ENCODE measurements at places on chromosomes 7 and 10. TPM values are rescaled to one million over a fixed set of nuclear protein-coding genes. Genes with fewer than 3 reads are reported as not detected.

Gene SPDYE8
- total RNA-seq, result not detected

Gene RELN
- 7.9 TPM for total RNA-seq

Gene RHOBTB1
- 29.1 TPM for total RNA-seq

Gene PAX2
- not detected for total RNA-seq

Gene STMP1
- 6.6 TPM for total RNA-seq

Gene ZCWPW1
- total RNA-seq, result 0.42 TPM

Gene SUN3
- total RNA-seq, result not detected

Gene TRIM50
- total RNA-seq, result not detected

Gene NPFFR1
- not detected for total RNA-seq

Gene TCF7L2
- total RNA-seq, result 1.9 TPM

Gene METTL27
- 1.0 TPM for total RNA-seq

Gene DPP6
- total RNA-seq, result not detected

Gene IKZF5
- total RNA-seq, result 3.8 TPM

Gene SPDYE11
- not detected for total RNA-seq

Gene CRYGN
- total RNA-seq, result not detected

Gene ZNF467
- total RNA-seq, result 2.7 TPM

Gene CLDN15
- total RNA-seq, result 3.6 TPM

Gene TFPI2
- 79.2 TPM for total RNA-seq

Gene PAX4
- total RNA-seq, result not detected

Gene PRSS2
- total RNA-seq, result not detected

Gene GDF2
- total RNA-seq, result not detected

Gene SAMD9
- total RNA-seq, result 13.3 TPM
